ENCODE measurements at places on chromosomes 1 and 21.

GRCh38 chr21:41767606-41768436 lies 969 bp upstream of the RIPK4 start:
- peak; percentile 10 for DNase-seq

- DNase-seq = no peak
These were observed 8.0 kb downstream of the HUNK start for GRCh38 chr21:31880816-31881215.

- no peak for DNase-seq
These were observed 235.3 kb upstream of the DMRTA2 start for GRCh38 chr1:50658459-50659076.

DNA sequence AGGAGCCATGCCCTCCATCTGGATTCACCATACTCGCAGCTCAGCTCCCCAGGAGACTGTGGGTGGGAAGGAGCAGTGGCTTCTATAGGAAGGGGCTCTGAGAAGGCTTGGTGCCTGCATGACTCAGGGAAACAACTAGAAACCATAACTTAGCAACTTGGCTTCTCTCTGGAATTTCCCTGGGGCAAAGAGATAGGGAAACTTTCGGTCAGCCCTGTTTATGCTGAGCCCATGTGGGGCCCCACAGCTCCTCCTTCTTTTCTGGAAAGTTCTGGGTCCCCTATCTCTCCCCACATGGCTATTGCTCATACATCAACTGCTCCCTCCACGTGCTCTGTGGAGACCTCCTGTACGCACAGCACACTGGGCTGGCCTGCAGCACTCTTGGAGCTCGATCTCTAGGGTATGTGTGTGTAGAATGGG lies 39.3 kb downstream of the PLEKHA6 start:
- no peak for DNase-seq

All from activated CD4-positive, alpha-beta T cell treated with anti-CD3 and anti-CD28 coated beads, Interleukin-2, amount 10 ng/mL, durations not matched to agents 7 days and 5 days (primary cell).